ENCODE measurements at places on chromosomes 16 and 17. TPM values are rescaled to one million over a fixed set of nuclear protein-coding genes. Genes with fewer than 3 reads are reported as not detected.

The CD68 gene
- total RNA-seq: 3.3 TPM

The SCGB1C2 gene
- total RNA-seq: not detected

The WFIKKN1 gene
- total RNA-seq: 0.33 TPM

The AIPL1 gene
- not detected for total RNA-seq

The SLC38A7 gene
- total RNA-seq: 25.9 TPM

The CDK5R1 gene
- 14.7 TPM for total RNA-seq

The CIITA gene
- 0.79 TPM for total RNA-seq

The FLYWCH2 gene
- total RNA-seq: 42.8 TPM

The GAS7 gene
- total RNA-seq: 0.39 TPM

The MSLN gene
- total RNA-seq: 139 TPM

The MYH4 gene
- not detected for total RNA-seq

The ITGAL gene
- total RNA-seq: not detected

The KRTAP4-3 gene
- not detected for total RNA-seq

The CPPED1 gene
- total RNA-seq: 47.7 TPM

The HSD17B2 gene
- total RNA-seq: 1.8 TPM

The VWA3A gene
- total RNA-seq: not detected

The TMEM88 gene
- 3.3 TPM for total RNA-seq

The TBX21 gene
- not detected for total RNA-seq

The CBX1 gene
- total RNA-seq: 37.7 TPM

The LPO gene
- not detected for total RNA-seq

The SLC6A2 gene
- not detected for total RNA-seq

The AXIN2 gene
- 3.5 TPM for total RNA-seq

The MT1A gene
- not detected for total RNA-seq

The SLC16A5 gene
- total RNA-seq: 32.4 TPM

The CD300LB gene
- total RNA-seq: not detected

The SYCE1L gene
- total RNA-seq: 0.33 TPM

The HNF1B gene
- not detected for total RNA-seq

The HIC1 gene
- total RNA-seq: 11.6 TPM

The CCL18 gene
- total RNA-seq: not detected

The KRT25 gene
- total RNA-seq: not detected

The ORAI3 gene
- 69.9 TPM for total RNA-seq

The SMTNL2 gene
- 18.3 TPM for total RNA-seq
